ENCODE measurements at places on chromosomes 5 and 9.
A peak's percentile ranks its signal among the peaks of the same experiment; 100 is the strongest.

- peak; percentile 76 for DNase-seq
Observed at GRCh38 chr9:28234894-28235277, 661.6 kb upstream of the C9orf72 start.

- no peak for DNase-seq
Observed at GRCh38 chr5:150301901-150302300, 804 bp downstream of the ARSI start.

DNA sequence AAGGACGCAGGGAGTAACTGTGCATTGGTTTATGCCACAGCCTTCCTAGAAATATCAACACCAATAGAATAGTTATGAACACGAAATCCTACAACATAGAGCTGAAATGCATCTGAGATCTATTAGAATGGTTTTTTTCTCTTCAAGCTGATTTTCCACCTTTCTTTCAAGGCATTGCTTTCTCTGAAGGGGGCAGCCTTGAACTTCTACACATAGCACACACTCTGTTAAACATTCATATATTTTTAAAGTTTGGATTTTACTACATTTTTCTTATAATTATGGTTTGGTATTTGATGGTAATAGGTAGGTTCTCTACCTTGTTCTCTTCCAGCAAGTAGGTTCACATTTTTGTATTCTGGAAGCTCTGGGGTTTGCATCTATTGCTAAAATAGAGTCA, 661.8 kb downstream of the SEMA5A start:
- no peak for DNase-seq

DNA sequence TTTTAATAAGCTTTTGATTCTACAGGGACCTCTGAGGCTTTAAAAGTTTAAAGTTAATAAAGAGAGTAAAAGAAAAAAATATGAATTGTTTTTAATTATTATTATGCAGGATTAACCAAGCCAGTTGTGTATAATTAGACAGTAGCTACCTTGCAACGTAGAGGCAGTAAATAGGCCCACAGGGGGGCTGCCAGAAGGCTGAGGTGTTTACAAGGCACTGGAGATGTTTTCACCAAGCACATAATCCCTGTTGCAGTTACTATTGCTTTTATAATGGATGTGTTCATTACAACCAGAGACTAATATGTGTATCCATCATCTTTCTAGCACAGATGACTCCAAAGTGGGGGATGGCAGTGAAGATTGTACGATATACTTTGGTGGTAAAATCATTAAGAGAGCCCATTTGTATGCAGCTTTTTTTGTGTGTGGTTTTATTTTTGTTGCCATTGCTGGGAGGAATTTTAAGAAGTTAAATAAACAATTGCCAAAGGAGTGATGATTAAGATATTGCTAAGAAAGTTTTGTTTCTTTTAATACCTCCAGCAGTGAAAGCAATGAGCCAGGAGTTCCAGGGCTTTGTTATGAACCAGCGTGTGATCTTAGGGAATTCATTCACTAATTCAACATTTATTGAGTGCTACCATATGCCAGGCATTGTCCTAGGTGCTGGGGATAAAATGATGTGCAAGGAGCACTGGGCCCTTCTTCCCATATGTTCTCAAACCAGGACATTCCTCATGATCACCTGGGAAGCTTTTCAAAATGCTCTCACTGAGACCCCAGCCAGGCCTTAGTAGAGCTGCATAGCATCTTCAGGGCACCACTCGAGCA, 138.7 kb upstream of the EFNA5 start:
- no peak for DNase-seq

- DNase-seq = no peak
Observed at GRCh38 chr5:88390096-88390441, 121.4 kb upstream of the TMEM161B start.
